ENCODE measurements at places on chromosomes 1 and 21.

GRCh38 chr1:217896490-217896889 lies 265.3 kb downstream of the SPATA17 start:
- no peak for DNase-seq

DNA sequence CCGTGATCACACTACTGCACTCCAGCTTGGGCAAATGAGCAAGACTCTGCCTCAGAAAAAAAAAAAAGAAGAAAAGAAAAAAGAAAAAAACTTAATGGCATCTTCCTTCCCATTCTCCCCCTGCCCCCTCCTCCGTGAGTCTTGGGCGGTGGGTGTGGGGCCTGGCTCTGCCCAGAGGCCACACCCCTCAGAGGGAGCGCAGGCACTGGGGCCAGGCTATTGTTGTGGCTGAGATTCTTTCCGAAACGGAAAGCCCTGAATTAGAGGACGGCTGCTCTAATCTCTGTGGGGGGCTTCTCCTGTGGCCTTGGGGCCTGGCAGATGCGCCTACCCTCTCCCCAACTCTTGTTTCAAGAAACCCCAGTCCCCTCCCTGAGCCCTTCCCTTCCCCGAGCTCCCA lies 4.1 kb upstream of the FAM110D start:
- no peak for DNase-seq

GRCh38 chr1:16276302-16277030 lies 39.5 kb upstream of the CPLANE2 start:
- DNase-seq = no peak

DNA sequence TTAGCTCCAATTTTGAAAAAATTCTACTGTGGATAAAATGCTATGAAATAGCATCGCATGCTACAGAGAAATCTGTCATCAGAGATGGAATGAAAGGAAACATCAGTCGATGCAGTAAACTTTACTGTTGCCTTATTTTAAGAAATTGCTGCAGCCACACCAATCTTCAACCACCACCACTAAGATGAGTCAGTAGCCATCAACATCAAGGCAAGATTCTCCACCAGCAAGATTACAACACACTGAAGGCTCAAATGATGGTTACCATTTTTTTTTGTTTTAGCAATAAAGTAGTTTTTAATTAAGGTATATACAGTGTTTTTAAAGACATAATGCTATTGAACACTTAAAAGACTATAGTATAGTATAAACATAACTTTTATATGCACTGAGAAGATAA lies 95.6 kb upstream of the JUN start:
- no peak for DNase-seq

GRCh38 chr1:167392200-167392696 lies 126.1 kb downstream of the CD247 start:
- no peak for DNase-seq

DNA sequence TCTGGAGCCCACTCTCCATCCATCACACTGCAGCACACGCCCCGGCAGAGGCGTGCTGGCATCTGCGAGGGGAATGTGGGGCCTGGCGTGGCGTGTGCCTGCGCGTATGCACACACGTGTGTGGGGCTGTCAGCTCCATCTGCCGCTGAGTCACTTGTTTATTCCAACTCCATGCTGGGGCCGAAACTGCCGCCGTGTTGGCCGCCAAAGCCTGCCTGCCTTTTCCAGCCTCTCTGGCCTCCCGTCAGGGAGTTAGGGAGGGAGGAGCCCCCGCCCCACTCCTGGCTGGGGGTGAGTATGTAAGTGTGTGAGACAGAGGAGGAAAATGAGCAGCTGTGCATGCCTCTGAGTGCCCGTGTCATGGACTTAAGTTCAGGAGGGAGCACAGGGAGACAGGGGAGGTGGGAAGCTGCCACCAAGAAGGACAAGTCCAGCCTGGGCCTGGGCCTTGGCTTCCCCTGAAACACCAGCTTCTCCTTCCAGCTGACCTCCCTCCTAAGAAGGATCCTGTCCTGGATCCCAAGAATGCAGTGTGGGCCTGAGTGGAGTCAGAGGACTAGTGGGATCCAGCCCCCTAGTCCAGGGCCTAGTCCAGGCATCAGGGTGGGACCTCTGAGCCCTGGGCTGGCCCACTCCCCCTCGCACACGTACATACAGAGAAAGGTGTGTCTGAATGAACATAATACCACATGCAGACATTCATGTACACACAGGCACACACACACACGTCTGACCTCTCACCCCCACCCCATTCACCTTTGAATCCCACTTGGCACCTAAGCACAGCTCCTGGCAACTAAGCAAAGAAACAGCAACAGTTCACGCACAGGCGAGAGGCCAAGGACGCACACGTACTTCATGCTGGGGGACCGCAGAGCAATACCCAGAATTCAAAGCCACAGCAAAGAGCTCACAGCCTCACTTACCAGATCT lies 24.7 kb downstream of the MEF2D start:
- peak; percentile 50 for DNase-seq

DNA sequence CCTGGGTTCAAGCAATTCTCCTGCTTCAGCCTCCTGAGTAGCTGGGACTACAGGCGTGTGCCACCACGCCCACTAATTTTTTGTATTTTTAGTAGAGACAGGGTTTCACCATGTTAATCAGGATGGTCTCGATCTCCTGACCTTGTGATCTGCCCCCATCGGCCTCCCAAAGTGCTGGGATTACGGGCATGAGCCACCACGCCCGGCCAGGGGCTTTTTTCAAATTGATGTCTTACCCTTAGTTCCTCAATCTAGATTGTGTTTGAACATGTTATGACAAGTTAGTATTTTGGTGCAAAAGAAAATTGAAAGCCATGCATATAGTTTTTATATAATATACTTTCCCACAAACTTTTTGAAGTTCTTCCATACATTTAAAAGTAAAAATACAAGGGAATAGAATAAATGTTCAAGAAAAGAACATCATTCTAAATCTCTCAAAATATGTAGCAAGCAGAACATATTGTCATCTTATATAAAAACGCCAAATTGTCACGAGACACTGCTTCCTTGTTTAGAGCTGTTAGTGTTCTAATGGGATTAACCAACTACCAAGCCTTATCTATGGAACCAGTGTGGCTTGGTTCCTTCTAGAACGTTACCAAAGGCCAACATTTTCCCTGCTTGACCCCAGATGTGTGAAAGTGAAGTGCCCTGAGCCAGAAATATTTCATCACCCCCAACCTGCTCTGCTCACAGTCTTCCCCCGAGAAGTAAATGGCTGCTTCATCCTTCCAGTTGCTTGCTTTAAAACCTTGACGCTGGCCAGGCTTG lies 9.5 kb upstream of the PLEKHM2 start:
- no peak for DNase-seq

GRCh38 chr21:35469498-35469897 lies 420.4 kb upstream of the RUNX1 start:
- no peak for DNase-seq

GRCh38 chr1:151970626-151971025 lies 23.0 kb downstream of the S100A10 start:
- no peak for DNase-seq

DNA sequence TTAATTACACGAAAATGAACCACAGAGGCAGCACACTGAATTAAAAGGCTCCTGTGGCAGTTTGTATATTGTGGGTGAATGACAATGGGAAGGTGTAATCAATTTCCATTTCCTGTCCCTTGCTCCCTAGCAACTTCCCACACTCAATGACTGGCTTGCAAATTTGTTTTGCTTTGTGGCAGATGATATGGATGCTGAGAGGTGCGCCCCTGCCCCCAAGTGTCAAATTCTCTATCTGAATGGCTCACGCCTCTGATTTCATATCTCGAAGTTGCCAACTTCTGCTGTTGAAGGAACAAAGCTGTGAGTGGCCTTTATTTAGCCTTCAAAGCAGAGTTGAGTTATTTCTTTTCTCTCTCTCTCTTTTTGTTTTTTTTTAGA lies 86.0 kb downstream of the FOXD2 start:
- no peak for DNase-seq

- DNase-seq = no peak
Observed at GRCh38 chr1:1146026-1146425, 27.7 kb upstream of the TTLL10 start.

- no peak for DNase-seq
Observed at GRCh38 chr1:22745669-22746585, 35.3 kb downstream of the EPHB2 start.

- peak; percentile 18 for DNase-seq
Observed at GRCh38 chr1:159132271-159132881, 39.0 kb upstream of the CADM3 start.

DNA sequence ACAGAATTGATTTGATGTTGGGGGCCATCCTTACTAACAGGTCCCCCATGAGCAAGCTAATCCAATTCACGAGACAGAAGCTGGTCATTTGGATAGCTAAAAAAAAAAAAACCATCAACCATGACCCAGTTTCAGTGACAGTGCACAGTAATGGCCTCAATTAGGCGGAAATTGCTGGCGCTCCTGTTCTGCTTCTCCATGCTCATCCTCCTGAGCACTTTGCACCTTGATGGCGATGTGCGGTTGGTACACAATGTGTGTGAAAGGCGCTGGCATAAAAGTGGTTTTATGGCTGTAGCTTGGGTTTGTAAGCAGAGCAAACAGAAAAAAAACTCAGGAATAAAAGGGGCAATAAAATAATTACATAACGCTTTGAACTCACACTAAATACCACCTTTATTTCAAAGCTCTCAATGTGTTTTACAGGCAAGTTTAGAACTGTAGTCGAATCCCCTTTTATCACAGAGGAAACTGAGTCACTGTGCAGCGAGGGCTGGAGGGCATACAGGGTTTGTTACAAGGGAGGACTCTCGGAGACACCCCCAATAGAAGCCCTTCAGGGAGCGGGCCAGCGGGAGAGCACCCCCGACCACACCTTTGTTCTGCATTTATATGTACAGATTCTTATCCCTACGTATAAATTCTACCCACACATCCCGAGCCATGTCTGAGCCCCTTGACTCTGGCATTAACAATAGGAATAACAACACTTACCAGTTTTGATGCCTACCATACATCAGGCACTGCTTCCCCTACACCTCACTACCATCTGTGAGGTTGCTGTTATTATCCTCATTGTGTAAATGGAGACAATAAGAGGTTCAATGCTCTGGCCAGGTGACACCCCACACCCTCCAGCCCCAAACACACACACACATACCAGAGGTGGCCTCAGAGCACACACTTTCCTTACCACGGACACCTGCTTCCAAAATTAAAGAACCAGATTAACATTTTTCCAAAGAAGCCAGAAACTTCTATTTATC lies 213.5 kb upstream of the IRF2BP2 start:
- no peak for DNase-seq

- no peak for DNase-seq
Observed at GRCh38 chr1:94619731-94620130, 78.2 kb upstream of the F3 start.

DNA sequence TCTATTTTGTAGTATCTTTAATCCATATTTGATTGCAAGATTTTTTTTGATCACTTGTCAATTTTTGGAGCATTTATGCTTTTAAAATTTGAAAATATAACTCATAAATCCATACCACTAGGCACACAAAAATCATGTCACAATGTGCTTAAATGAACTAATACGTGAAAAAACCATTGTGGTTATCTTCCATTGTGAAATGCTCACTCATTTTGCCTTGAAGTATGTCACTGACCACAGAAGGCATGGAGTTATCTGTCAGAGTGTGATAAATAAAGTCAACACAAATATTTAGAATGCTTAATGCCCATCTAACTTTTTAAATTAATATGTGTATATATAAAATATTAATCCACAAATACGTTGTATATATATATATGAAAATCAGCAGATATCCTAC lies 347.2 kb downstream of the PTPRC start:
- DNase-seq = no peak

GRCh38 chr1:26692211-26692792 lies 3.5 kb upstream of the ARID1A start:
- peak; percentile 69 for DNase-seq
